Smooth muscle cell of bladder (primary cell): ENCODE measurements at places on chromosomes 3 and 15. TPM values are rescaled to one million over a fixed set of nuclear protein-coding genes. Genes with fewer than 3 reads are reported as not detected.

The AGTR1 gene
- total RNA-seq = 1.3 and 2.9 TPM in 2 replicates

The DUOXA1 gene
- total RNA-seq = not detected in 2 replicates

The SLC25A36 gene
- 75.3 and 94.4 TPM in 2 replicates for total RNA-seq

The SERINC4 gene
- 0.09 TPM in 1 of 2 replicates, not detected in the other for total RNA-seq

The AADACL2 gene
- total RNA-seq = not detected in 2 replicates

The SLCO2A1 gene
- total RNA-seq = under 0.01 TPM in 2 replicates
